ENCODE measurements at places on chromosomes 7 and 10.

DNA sequence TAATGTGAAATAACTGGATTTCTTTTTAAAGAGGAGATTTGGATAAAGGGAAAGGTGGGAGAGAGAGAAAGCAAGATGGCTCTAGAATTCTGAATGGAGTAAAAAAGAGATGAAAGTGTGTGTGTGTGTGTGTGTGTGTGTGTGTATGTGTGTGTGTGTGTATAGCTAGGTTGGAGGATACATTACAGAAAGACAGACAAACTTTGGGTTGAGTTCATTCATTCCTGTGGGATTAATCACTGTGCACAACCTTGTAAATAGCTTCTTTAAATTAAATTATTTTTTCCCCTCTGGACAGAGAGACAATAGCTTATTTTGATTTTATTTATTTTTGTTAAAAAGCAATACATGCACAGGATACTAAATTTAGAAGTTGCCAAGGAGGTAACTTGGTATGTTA, 7.5 kb downstream of the ASB4 start:
- DNase-seq: no peak

DNA sequence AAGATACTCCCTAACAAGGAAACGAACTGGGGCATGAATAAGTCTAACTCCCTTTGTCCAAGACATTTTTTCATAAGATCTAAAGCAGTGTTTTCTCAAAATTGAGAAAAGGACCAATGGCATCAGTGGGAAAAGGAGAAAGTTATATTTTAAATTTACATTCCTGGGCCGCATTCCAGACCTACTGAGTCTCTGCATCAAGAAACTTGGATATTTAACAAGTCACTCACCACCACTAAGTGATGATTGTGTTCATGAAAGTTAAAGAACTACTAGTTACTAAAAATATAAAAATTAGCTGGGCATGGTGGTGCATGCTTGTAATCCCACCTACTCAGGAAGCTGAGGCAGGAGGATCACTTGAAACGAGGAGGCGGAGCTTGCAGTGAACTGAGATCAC, 149.6 kb upstream of the MEOX2 start:
- no peak for DNase-seq

DNA sequence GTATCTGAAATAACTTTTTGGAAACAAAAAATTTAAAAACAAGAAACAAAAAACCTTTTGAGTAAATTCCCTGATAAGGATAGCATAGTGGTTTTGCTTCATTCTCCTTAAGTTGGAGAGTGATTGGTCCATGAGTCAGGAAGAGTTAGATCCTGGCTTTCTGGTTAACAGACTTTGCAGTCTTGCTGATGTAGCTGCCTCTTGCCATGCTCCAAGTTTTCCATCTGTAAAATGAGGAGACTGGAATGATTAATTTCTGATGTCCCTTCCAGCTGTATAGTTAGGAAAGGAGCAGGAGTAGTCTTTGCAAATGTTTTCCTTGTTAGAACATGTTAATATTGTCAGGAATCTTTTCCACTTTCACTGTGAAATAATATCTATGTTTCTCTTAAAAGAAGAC, 266.6 kb downstream of the DNAJB9 start:
- no peak for DNase-seq

- DNase-seq: no peak
These were observed 8.6 kb downstream of the EVX1 start for GRCh38 chr7:27251136-27251651.

- DNase-seq: no peak
These were observed 138.1 kb downstream of the ADAM22 start for GRCh38 chr7:88071994-88072714.

DNA sequence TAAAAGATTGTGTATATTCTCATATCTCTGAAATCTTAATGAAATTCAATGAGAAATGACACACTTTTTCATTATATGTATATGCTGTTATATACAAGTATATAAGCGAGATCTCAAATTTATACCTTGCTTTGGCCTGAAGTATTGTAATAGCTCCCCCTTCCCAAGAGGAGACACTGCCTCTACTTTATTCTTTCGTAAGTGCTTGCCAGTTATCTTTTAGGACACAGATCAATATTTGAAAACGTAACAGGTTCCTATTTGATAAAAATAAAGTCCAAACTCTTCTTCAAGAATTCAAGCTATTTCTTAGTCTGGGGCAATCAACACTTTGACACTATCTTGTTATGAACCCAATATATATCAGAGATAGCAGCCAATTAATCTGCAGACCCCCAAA, 24.9 kb downstream of the WASL start:
- no peak for DNase-seq

GRCh38 chr7:27101957-27102580, 414 bp downstream of the HOXA2 start:
- DNase-seq: no peak

DNA sequence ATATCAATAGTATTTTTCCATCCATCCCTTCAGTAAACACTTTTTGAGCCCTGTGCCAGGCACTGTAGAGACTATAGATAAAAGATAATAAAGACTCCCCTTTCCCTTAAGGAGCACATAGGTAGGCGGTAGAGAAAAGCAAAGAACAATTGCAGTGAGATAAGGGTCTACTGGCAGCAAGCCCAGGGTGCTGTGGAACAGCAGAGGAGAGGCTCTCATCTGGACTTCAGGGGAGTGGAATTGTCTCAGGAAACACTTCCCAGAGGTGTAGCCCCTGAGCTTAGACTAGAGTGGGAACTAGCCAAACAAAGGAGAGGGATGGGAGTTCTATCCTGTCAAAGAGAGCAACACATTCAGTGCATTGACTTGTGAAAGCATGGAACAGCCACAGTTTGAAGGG, 102.0 kb downstream of the NRF1 start:
- DNase-seq: no peak

- no peak for DNase-seq
These were observed 286.4 kb downstream of the ARHGAP12 start for GRCh38 chr10:31642281-31642680.

DNA sequence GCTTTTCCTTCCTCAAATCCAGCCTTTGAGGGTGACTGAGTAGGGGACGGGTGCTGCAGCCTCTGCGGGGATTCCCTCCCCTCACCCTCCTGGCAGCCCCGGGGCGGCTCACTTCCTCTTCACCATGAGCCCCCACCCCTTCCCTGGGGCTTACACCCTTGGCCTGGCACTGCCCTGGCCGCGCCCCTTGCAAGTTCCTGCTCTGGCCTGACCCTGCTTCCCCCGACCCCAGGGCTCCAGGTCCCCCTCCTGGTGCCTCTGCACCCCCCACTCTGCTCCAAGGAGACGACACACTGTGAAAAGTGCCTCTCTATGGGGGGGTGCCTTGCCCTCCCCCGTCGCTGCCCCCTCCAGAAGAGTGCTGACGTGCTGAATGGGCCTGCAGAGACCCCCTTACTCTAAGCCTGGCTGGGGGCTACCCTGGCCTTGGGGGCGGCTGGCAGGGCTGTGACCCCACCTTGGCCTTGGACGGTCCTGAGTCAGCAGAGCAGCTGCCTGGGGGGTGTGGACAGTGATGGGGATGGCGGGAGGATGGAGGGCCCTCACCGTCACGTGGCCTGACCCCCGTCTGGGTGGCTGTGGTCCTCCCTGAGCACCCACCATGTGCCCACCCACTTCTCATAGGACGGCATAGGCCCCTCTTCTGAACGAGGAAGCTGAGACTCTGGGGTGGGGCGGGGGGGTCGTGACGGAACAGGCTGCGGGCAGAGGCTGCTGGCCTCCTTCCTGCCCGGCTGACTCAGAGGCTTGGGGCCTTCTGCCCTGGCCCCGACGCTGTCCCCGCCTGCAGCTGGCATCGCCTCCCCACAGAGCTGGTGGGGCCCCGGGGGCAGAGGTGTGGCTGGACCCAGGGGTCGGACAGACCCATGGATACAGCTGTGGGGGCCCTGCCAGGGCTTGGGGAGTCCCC, 9.8 kb downstream of the LFNG start:
- no peak for DNase-seq

DNA sequence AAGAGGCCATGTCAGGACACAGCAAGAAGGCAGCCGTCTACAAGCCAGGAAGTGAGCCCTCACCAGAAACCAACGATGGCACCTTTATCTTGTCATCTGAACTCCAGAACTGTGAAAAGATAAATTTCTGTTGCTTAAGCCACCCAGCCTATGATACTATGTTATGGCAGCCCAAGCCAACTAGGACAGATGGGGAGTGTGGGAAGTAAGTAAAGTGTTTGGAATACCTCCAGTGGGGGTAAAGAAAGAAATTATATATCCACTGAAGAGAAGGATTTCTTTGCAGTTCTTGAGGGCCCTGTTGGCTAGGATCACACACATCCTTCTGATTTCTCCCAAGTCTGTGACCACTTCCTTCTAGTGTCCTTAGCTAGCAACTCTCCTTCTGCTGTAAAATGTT, 384.4 kb downstream of the TNS3 start:
- no peak for DNase-seq

GRCh38 chr10:35639728-35640401, 2.2 kb downstream of the FZD8 start:
- no peak for DNase-seq

DNA sequence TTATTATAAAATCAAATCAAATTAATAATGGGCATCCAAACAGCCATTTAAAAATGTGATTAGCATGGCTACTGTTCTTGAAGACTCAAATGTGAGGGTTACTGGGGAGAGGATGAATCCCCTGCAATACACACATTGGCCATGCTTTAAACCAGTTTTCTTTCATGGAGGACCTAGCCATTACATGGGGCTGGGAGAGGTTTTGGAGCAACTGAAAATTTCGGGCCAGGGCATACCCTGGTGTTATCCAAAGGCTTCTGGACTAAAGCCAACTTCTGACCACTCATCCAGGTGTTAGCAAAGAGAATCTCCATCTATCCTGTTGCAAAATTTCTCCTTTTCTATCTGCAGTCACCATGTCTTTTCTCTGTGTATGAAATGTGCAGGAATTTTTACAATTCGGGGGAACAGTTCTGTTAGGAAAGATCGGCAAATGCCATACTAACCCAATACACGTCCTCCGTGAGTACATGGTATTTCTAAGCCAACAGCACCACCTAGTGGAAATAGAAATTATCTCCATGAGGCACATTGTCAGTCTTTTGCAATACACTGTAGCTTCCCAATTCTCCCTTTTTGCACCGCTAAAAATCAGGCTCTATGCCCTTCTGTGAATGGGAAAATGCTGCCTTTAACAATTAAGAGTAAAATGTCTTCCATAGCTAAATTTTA, 47.0 kb upstream of the ZNF107 start:
- DNase-seq: no peak
